ENCODE measurements at places on chromosomes 1 and 21.

DNA sequence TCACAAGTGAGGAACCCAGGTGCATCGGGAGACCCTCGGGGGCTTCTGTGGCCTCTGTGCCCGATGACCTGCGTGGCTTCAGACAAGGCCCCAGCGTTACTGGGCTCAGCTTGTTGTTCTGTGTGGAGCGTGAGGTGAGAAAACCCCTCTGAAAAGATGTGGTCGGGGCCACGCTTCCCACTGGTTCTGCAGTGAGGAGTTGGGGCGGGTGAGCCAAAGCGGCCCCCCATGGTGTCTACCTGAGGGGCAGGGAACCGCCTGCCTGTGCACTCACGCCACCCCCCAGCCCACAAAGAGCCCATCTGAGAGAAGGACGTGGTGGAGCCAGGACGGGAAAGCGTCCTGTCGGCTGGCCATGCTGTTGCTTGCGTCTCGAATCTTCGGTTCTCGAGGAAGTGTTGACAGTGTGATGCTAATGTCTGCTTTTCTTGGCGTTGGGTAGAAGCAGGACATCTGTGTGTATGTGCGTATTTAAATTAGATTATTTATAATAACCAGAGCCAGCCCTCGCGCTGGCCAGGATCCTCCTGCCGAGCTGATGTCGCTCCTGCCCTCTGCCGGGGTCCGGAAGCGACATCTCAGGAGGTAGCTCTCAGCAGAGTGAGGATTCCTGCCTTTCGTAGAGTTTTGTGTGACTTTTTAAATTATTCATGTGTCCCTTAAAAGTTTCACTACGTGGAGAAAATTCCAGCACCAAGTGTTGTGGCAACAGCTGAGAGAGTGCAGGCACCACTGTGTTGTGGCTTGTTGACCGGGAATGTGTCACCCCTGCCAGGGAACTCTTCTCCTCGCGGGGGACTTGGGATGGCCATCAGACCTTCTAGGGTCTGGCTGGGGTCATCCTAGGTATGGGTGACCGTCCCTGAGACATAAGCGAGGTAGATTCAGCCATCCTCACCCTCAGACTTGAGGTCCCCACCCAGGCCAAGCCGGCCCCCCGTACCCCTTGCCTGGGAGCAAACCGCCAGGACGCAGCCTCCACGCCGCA, 15.3 kb downstream of the TMEM201 start:
- no peak for DNase-seq

DNA sequence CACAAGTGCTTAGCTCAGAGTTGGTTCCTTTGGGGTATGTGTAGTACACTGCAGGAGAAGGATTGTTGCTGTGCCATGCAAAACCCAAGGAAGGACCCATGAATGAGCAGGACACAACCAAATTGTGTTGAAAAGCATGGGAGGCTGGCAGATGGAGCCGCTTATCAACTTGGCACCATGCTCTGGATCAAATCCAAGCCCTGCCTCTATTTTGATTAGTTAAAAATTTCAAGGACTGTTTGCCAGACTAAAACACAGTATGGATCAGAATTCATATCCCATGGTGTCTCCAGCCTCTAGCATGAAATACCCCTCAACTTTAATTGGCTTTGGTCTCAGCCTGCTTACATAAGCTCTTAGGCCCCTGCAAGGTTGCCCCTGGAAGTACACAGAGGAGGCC, 27.8 kb downstream of the CCDC185 start:
- no peak for DNase-seq

GRCh38 chr1:160768295-160768657, 27.7 kb upstream of the LY9 start:
- peak; percentile 68 for DNase-seq

DNA sequence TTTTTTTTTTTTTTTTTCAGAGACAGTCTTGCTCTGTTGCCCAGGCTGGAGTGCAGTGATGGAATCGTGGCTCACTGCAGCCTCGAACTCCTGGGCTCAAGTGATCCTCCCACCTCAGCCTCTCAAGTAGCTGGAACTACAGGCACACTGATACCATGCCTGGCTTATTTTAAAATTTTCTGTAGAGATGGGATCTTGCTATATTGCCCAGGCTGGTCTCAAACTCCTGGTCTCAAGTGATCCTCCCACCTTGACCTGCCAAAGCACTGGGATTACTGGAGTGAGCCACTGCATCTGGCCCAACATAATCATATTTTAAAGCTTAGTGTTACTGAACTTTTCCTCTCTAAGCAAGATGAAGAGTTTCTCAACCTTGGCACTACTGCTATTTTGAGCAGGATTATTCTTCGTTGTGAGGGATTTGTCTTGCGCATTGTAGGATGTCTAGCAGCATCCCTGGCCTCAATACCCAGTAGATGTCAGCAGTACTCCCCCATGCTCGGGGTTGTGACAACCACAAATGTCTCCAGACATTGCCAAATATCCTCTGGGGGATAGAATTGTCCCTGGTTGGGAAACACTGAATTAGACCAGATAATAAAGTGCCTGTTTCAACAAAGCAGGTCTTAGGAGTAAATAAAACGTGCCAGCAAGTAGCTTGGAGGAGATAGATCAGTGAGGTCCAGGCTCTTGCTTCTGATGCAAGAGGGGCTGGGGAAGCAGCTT, 15.1 kb upstream of the THRAP3 start:
- no peak for DNase-seq

- DNase-seq, result no peak
Observed at GRCh38 chr1:110021285-110021684, 13.1 kb upstream of the STRIP1 start.

- no peak for DNase-seq
Observed at GRCh38 chr1:64691626-64692025, 53.2 kb upstream of the RAVER2 start.

DNA sequence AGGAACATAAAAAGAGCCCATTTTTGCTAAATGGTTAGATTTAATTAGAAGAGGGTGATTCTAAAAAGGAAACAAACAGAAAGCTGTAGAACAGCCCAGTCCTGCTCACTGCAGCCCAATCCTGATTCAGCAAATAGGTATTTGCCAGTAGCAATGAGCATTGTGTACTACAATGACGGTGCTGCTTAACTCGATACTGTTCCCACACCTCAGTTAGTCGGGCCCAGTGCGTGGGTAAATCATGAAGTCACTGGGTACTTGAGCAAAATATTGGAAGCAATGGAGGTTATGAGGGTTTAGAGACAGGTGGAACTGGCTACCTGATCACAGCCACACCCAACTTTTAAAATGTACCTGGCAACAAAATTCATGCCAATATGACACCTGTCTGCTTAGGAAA, 101.5 kb upstream of the ADGRL2 start:
- no peak for DNase-seq

- DNase-seq, result no peak
Observed at GRCh38 chr1:45557422-45557944, 6.9 kb downstream of the AKR1A1 start.

- no peak for DNase-seq
Observed at GRCh38 chr1:234322979-234323378, 50.3 kb upstream of the COA6 start.

- DNase-seq, result no peak
Observed at GRCh38 chr1:212914789-212915188, 35.6 kb upstream of the VASH2 start.

DNA sequence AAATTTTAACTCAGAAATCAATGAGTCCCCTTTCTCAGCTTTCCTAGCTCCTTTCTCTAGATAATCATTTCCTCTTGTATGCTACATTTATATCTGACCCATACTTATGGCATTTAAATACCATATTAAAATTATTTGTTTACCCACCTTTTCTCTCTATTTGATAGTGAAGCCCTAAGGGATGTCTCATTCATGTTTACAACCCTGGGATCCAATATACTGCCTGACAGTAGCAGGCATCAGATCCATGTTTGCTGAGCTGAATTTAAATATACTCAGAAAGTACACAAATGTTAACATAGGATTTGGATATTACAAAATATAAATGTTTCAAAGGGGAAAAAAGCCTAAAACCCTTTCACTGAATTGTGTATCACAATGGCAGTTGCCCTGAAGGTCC, 26.5 kb downstream of the SCMH1 start:
- DNase-seq, result no peak

DNA sequence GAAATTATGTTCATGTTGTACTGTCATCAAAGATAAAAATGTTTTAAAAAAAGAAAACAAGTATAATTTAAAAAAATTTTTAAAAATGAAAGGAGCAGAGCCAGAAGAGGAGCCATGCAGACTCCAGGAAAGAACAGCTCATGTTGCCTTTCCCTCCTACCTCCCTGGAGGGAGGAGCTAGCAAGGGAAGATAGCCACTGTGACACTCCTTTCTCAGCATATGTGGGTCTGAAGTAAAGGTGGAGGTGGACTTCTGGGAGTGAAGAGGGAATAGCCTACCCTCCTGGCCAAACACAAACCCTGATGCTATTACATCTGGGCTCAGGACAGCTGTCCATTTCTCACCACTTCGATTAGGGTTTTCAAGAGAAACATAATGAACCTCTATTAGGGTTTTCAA, 54.2 kb downstream of the SLC2A1 start:
- no peak for DNase-seq

DNA sequence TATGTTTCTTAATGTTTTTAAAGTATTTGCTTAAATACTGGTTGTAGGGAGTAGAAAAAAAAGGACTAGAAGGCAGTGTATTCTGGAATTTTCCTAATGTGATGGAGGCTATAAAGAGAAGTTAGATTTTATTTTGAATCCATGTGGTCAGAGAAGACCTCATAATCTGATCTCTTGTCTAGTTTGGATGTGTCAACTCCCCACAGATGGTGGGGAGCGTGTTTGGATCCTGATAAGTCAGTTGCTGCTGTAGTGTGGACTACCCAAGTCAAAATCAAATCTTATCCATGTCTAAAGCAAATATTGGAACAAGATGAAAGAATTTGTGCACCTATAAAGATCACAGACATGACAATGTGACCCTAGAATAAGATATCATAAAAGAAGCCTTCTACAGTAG, 918.0 kb downstream of the LTN1 start:
- no peak for DNase-seq

GRCh38 chr1:239814306-239814881, 277.3 kb upstream of the FMN2 start:
- DNase-seq, result no peak

- DNase-seq, result no peak
Observed at GRCh38 chr1:119795261-119796200, 15.7 kb downstream of the REG4 start.

DNA sequence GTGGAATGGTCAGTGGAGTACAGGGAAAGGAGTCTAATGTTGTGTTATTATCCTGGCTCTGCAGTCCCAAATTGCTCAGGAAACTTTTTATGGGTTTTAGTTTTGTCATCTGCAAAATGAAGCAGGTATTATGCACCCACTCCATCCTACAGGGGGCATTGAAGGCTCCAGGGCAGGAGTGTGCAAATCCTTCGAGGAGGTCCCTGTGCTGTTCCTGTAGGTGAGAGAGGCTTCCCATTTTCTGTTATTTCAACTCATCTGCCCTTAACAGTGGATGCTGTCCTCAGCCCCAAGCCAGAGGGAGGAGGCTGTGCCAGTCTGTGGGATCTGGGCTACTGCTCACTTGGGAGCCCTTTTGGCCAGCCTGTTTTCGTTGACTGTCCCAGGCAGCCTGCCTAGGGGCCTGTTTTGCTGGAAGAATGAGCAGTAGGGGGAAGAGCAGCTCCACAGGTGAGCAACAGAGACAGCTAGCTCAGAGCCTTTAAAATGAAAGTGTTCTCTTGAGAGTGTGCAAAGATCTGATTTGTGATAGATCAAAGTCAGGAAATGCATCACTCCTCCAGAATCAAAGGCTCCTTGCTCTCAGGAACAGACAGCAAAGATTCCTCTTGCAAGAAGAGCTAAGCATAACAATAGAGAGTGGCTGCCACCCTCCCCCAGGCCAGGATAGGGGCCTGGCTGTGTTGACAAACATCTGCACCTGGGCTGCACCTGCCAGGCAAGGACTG, 317.6 kb upstream of the PROX1 start:
- DNase-seq, result no peak

- no peak for DNase-seq
Observed at GRCh38 chr1:113217447-113218208, 144.6 kb downstream of the LRIG2 start.

DNA sequence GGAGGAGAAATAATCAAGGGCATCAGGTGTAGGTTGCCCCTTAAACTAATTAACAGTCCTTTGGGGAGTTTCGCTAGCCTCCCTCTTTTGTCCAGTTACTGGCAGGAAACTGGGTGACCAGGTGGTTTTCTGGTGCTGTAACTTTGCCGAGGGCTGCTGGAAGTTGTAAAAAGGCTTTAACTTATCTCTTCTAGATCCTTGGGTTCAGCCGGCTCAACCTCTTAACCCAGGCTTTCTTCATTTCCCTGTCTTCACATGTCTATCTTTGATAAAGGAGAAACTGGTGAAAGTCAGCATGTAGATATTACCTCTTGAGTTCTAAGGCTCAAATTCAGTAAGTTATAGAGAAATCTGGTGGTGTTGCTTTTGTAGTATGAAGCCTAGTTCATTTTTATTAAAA, 289.7 kb upstream of the NRIP1 start:
- DNase-seq, result no peak

GRCh38 chr1:116724765-116725375, 29.4 kb upstream of the CD2 start:
- DNase-seq, result peak; percentile 77

DNA sequence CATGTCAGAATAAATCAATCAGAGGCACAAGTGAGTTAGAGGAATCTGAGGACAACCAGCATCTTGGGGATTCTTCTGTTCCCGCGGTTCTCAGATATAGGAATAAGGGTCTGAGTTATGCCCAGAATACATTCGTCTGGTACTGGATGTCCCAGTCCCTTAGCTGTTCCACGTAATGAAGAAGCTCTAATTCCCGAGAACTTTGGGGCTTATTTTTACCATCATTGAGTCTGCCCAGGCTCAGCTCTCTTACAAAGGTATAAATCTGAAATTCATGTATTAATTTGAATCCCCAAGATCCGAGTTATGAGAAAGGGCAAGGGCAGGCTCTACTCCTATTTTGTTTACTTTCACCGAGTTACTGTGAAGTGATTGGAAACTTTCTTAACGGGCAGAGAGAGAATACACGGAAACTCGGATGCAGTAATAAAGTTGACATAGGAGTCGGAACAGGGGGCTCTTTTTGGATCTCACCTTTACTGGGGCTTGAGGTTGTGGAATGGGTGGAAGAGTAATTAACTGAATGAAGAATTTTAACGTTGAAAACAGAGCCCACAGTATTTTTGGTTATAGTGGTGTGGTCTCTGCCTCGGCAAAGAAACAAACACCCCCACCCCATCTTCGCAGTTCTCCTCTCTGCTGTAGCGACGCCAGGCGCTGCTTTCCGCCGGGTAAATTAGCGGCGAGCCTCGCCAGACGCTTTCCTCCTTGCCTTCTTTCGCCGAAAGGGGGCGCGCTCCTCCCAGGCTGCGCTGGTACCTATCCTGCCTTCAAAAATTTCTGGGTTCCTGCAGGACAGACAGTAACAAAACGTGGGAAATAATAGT, 7.1 kb downstream of the PRRX1 start:
- peak; percentile 1 for DNase-seq

DNA sequence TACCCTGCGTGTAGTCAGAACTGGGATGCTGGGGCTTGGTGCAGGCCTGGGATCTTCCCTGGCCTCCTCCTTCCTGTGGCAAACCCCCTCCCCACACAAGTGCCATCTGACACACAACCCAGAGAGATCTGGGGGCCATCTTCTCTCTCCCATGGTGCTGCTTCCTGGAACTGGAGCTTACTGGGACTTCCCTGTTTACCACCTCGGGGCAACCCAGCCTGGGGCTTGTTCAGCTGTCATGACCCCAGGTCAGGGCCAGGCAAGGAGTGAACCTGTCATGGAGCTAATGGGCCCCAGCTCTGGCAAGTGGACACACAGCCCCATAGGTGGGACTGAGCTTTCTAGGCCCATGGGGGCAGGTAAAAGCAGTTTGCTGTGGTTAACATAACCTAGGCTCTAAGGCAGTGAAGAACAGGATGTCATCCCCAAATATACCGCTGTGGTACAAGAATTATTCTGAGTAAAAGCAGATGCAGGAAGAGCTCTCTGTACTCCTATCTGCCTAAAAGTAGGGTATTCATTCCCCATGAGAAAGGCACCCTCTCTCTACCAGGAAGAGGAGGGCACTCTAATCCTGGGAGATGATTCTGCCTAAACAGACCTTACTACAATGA, 2.4 kb downstream of the TRIM11 start:
- no peak for DNase-seq
